ENCODE measurements at places on chromosomes 11 and 22. TPM values are rescaled to one million over a fixed set of nuclear protein-coding genes. Genes with fewer than 3 reads are reported as not detected.

- no peak for DNase-seq
Measured at GRCh38 chr11:79481795-79482194, 41.0 kb upstream of the TENM4 start.

DNA sequence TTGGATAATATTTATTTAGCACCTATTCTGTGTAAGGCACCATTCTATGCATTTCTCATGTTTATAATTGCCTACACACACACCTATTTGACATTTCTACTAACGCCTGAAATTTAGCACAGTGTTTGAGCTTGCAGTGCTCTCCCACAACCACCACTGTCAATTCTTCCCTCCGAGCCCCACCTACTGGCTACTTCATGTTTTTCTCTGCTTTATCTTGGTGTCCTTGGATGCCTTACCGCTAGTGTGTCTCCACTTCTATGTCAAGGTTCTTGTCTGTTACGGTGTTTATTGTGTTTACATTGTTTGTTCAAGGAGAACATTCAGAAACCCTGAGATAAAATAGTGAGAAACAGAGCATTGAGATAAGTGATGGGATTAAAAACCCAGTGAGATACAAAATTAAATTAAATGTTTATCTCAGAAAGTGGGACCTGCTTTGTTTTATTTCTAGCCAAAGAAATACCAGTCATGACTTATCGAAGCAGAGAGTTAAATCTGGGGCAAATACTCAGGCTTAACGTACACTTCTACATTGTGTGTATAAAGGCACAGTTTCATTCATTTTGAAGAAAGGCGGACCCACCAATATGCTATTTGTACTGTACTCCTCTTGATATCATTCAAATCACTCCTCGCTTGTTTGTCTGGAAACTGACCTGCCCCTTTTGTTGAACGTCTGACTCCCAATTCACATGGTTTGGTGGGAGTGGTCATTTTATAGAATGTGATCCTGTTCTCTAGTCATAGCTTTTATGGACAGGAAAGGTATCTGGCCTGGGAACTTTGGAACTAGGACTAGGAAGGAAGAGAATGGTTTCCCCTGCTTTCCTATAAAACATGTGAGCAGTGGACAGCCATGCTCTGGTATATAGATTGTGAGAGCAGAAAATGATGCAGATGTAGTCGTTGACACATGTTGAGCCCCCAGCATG, 39.2 kb upstream of the SLC36A4 start:
- DNase-seq = peak; percentile 45

APLNR gene
- 189 TPM for polyA plus RNA-seq

GRCh38 chr11:62604460-62605120, 2.9 kb upstream of the MTA2 start:
- DNase-seq = peak; percentile 41

GRCh38 chr22:24209687-24210086, 28.4 kb downstream of the SUSD2 start:
- DNase-seq = no peak

- peak; percentile 55 for DNase-seq
Measured at GRCh38 chr11:75313513-75314272, 37.8 kb downstream of the ARRB1 start.

Data from left lung (tissue), 14 donors.